ENCODE measurements at places on chromosomes 4 and X.

- no peak for DNase-seq
Observed at GRCh38 chrX:112967341-112967740, 126.7 kb upstream of the AMOT start.

DNA sequence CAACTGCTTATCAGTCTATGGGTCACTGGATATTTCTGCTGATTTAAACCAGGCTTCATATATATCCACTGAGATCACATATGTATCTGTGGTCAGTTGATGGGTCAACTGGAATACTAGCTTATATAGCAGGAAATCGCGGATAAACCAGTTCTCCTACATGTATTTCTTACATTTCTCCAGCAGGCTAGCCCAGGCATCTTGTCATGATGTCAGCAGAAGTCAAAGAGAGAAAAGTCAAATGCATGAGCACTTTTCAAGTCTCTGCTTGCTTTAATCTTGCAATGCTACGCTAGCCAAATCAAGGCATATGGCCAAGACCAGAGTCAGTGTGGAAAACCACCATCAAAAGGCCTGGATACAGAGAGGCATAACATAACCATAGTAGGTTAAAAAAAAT lies 1008.8 kb upstream of the DIAPH2 start:
- DNase-seq = no peak

DNA sequence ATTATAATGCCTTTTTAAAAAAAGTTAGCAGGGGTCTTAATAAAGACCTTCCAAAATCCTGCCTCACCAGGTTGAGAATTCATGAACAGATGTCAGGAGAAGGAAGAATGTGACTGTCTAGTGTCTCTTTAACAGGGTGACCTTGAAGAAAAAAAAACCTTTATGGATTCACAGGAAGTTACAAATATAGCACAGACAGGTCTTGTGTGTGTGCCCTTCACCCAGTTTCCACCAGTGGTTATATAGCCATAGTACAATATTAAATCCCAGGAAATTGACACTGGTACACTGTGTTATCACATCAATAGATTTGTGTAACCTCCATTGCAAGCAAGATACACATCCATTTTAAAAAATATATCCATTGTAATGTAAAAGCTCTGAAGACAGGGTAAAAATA lies 43.7 kb downstream of the HADH start:
- no peak for DNase-seq

- no peak for DNase-seq
Observed at GRCh38 chr4:41069257-41069656, 145.1 kb downstream of the APBB2 start.

DNA sequence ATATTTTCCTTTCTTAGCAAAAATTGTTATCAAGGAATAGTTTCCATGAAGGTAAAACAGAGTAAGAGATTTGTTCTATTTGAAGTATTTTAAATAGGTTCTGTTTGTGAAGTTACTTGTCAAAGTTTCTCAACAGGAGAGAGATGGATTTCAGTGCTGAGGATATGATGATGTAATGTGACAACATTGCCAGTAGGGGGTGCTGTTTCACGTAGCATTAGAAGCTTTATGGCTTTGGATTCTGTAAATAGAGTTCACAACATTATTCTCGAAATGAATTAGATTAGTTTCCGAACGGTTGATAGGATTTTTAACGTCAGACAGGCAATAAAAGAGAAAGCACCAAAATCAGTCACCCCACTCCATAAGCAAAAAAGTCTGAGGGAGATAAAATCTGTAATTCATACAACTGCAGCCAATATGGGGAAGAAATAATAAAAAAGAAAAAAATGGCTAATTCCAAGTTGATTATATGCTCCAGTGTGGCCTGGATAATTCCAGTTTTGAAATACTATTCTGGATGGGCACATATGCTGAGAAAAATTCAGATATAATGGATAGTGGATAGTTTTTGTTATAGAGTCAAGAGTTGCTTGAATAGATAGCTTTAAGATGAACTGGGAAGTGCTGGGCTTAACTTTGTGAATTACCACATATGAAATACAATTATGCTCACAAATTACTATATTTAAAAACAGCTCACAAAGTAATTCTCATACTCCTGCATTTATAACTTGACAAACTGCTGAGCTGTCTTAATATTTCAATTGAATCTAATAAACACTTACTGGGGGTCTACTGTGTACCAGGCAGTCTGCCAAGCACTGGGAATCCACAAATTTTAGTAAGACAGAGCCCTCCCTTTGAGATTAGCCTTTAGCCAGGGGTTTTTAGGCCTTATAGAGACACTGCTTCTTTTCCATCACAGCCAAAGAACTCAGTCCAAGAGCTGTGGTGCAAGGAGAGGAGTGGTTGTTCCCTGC lies 109.1 kb downstream of the GPAT3 start:
- DNase-seq = no peak

- DNase-seq = no peak
Observed at GRCh38 chr4:60884587-60884986, 315.5 kb upstream of the ADGRL3 start.

GRCh38 chr4:181874602-181875001 lies 368.6 kb upstream of the TENM3 start:
- DNase-seq = no peak

DNA sequence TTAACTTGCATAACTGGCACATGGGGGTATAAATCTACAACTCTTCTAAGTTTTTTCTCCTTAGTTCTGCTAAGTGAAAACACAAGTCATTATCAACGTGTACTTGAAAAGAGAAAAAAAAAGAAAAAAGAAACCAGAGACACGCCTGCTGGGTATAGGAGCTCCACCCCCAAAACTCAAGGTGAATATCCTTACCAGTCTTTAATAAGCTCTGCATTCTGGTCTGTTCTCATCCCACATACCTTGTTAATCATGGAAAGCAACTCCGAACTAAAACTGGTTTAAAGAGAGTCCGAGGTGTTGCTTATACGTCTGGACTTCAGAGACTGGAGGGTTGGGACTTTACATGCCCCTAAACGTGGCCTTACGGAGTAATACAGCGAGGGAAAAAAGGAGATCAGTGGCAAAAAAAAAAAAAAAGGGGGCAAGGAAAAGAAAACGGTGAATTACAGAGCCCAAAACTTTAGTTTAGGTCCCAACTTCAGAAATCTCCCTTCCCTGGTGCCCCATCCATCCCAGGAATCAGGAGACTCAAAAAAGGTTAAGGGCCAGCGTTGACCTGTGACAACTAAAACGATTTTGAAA lies 1.0 kb downstream of the PGRMC2 start:
- DNase-seq = no peak

DNA sequence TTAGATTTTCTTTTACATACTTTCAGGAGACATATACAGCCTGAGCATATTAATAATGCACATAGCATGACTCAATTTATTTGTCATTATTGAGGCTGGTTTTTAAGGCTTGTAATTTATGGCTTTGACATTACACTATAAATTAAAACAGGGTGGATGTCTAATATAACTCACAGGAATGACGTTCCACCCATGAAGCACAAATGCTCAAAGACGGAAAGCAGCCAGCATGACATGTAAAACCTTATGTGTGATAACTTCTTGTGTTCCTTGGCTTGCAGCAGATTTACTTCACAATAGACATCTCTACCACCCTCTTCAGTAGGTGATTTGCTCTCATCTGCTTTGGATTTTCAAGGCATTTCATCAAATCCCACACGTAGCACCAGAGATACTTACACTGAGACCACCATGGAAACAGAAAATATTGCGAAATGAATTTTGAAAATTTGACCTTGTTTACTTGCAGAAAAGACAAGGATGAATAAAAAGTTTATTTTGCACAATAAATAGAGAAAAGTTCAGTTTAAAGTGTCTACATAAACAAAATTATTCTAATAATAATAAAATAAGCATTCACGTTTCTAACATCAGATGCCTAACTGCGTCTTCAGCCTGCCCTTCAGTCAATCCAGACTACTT lies 64.7 kb upstream of the BTC start:
- DNase-seq = no peak

DNA sequence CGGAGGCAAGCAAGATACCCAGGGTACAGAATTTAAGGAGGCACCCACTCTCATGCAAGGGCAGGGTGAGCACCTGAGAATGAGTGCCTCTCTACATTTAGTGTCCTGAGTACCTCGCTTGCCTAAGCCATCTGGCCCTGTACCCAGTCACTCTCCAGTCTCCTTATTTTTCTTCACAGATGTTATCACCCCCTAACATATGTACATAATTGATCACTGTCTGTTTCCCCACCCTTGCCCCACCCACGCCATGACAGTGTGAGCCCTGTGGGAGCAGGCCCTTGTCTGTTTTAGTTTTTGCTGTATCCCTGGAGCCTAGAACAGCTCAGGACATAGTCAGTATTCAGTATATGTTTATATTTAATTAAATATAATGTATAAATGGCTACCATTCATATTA lies 113.6 kb downstream of the SPRY1 start:
- DNase-seq = no peak

GRCh38 chrX:132086672-132087071 lies 41.1 kb downstream of the FRMD7 start:
- no peak for DNase-seq
